ENCODE measurements at places on chromosomes 13 and 19.

DNA sequence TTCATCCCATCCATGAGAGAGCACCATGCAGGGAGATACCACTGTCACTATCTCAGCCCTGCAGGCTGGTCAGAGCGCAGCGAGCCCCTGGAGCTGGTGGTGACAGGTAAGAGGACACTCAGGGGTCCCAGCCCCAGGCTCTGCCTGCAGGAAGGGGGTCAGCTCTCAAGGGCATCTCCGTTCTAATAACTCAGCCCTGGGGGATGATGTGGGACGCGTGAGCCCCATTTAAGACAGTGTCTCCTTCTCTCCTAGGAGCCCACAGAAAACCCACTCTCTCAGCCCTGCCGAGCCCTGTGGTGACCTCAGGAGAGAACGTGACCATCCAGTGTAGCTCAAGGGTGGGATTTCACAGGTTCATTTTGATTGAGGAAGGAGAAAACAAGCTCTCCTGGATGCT, 15.5 kb upstream of the KIR3DL3 start:
- no peaks in the 10 kb centered on the region for H3K36me3 ChIP-seq
- DNase-seq = no peak
- peaks cover 4% of the 10 kb centered on the region for H3K27me3 ChIP-seq
- H3K4me1 ChIP-seq = peaks cover 31% of the 10 kb centered on the region
- peak overlapping the region; percentile 57 for H3K27ac ChIP-seq

- peak overlapping the region; percentile 90 for H3K4me3 ChIP-seq
- peaks cover 20% of the 10 kb centered on the region for H3K4me1 ChIP-seq
- H3K27ac ChIP-seq = peak overlapping the region; percentile 86
- peaks cover 16% of the 10 kb centered on the region for H3K36me3 ChIP-seq
Measured at GRCh38 chr19:40576151-40576584, 505 bp upstream of the SHKBP1 start.

- DNase-seq = no peak
- H3K36me3 ChIP-seq = no peaks in the 10 kb centered on the region
- H3K27ac ChIP-seq = no peak overlapping the region
Measured at GRCh38 chr13:110812869-110813645, 99.6 kb downstream of the ING1 start.

DNA sequence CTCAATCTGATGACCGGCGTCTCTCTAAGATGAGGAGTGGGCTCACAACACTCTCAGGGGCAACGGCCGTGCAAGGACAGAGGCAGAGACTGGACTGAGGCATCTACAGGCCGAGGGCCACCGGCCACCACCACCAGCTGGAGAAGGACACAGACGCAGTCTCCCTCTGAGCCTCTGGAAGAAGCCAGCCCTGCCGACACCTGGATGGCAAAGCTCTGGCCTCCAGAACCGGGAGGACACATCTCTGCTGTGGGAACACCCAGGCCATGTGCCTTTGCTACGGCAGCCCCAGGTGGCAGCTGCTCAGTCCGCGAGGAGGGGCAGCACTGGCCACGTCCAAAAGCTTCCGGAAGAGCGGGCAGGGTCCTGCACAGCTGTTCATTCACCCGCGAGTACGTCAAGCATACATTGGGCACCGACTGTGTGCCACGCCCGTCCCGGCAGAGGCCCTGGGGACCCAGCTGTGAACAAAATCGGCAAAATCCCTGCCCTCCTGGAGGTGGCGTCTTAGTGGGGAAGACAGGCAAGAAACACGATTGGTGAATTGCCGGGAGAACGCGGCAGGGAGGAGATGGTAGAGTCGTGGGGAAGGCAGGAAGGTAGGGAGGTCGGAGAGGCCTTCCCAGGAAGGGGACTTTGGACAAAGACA, 17.1 kb downstream of the C2CD4C start:
- no peak overlapping the region for H3K27ac ChIP-seq
- no peak overlapping the region for H3K4me3 ChIP-seq
- H3K4me1 ChIP-seq = no peaks in the 10 kb centered on the region
- no peak for DNase-seq

- H3K4me3 ChIP-seq = no peak overlapping the region
- no peak for DNase-seq
- no peak overlapping the region for H3K27ac ChIP-seq
- peaks cover 20% of the 10 kb centered on the region for H3K27me3 ChIP-seq
- H3K36me3 ChIP-seq = no peaks in the 10 kb centered on the region
- H3K4me1 ChIP-seq = peaks cover 17% of the 10 kb centered on the region
Measured at GRCh38 chr19:6105444-6105843, 4.9 kb downstream of the RFX2 start.

GRCh38 chr13:114107686-114108081, 24.7 kb downstream of the RASA3 start:
- peaks cover 38% of the 10 kb centered on the region for H3K4me1 ChIP-seq
- no peak overlapping the region for H3K27ac ChIP-seq
- no peak overlapping the region for H3K4me3 ChIP-seq
- H3K27me3 ChIP-seq = no peaks in the 10 kb centered on the region

DNA sequence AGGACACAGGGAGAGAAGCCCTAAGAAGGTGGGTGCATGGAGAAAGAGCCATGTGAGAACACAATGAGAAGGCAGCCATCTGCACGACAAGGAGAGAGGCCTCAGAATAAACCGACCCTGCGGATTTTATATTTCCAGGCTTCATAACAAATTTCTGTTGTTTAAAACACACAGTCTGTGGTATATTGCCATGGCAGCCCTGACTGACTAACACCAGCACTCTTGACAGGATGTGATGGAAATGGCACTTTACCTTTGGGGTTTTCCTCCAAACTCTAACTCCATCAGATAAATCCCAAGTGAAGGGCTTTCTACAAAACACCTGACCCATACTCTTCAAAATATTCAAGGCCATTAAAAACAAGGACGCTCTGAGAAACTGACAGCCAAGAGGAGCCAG, 13.2 kb upstream of the MED4 start:
- no peak overlapping the region for H3K4me3 ChIP-seq
- DNase-seq = no peak
- H3K27me3 ChIP-seq = peaks cover 7% of the 10 kb centered on the region
- peaks cover 4% of the 10 kb centered on the region for H3K4me1 ChIP-seq
- H3K36me3 ChIP-seq = no peaks in the 10 kb centered on the region

DNA sequence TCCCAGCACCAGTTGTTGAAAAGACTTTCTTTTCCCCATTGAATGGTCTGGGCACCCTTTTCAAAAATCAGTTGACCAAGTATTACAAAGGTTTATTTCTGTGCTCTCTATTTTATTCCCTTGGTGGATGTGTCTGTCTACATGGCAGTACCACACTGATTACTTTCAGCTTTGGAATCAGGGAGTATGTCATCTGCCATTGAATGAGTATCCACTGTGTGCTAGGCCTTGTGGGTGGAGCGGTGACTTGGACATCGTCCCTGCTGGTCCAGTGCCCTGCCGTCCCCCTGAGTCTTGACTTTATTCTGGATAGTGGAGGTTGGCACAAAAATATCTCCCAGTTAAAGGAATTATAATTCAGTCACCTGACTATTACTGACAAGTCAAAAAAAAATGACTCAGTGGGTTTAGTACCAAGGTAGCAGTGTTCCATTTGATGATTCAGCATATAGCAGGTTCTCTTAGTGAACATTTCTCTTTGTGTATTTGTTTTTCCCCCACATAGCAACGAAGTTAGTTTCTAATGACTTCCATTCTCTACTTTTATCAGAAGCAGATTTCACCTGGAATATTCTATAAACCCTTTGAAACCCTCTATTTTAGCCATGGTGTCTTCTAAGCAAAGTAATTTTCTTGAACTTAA, 3.9 kb downstream of the UPF3A start:
- peaks cover 35% of the 10 kb centered on the region for H3K4me1 ChIP-seq
- H3K27ac ChIP-seq = no peak overlapping the region
- H3K27me3 ChIP-seq = no peaks in the 10 kb centered on the region
- H3K36me3 ChIP-seq = peaks cover 45% of the 10 kb centered on the region

GRCh38 chr13:56755181-56755935, 385.4 kb upstream of the PRR20A start:
- no peaks in the 10 kb centered on the region for H3K4me1 ChIP-seq
- no peaks in the 10 kb centered on the region for H3K27me3 ChIP-seq
- DNase-seq = no peak
- no peak overlapping the region for H3K4me3 ChIP-seq
- no peaks in the 10 kb centered on the region for H3K36me3 ChIP-seq

- peaks cover 26% of the 10 kb centered on the region for H3K27me3 ChIP-seq
- no peak overlapping the region for H3K4me3 ChIP-seq
- H3K27ac ChIP-seq = no peak overlapping the region
- peaks cover 1% of the 10 kb centered on the region for H3K4me1 ChIP-seq
- no peaks in the 10 kb centered on the region for H3K36me3 ChIP-seq
Measured at GRCh38 chr19:38355728-38356725, 18.3 kb upstream of the PSMD8 start.

- no peaks in the 10 kb centered on the region for H3K4me1 ChIP-seq
- H3K36me3 ChIP-seq = no peaks in the 10 kb centered on the region
- no peak for DNase-seq
Measured at GRCh38 chr13:102240110-102240509, 161.7 kb downstream of the FGF14 start.

- no peaks in the 10 kb centered on the region for H3K27me3 ChIP-seq
Measured at GRCh38 chr19:42121036-42121621, 11.1 kb downstream of the POU2F2 start.

- no peaks in the 10 kb centered on the region for H3K27me3 ChIP-seq
- no peaks in the 10 kb centered on the region for H3K4me1 ChIP-seq
- no peak overlapping the region for H3K27ac ChIP-seq
- no peaks in the 10 kb centered on the region for H3K36me3 ChIP-seq
Measured at GRCh38 chr19:28999724-29000433, 213.1 kb downstream of the UQCRFS1 start.

DNA sequence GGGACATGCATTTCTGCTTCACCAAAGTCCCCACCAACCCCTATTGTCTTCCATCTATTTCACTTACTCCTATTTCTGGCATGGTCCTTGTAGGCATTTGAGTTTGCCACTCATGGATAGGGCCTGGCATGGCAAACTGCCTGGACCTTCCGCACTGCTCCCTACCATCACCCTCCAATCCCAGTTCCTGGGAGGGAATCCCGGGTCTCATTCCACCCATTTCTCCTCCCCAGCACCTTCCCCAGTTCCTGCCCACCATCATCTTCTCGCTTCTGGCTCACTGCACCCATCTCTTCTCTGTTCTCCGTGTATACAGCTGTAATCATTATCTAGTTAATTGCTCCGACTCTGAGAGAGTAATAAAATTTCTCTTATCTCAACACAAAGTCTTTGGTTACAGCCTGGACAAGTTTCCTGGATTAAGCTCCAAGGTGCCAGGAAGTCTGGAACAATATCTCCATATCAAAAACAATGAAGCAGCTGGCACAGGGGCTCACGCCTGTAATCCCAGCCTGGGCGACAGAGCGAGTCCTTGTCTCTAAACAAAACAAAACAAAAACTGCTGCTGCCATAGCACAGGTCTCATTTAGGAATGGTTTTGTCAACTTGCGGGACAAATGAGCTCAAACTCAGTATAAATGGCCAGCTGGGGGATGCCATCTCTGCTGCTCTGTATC, 17.0 kb upstream of the COX7A1 start:
- no peak overlapping the region for H3K4me3 ChIP-seq
- no peaks in the 10 kb centered on the region for H3K36me3 ChIP-seq
- H3K4me1 ChIP-seq = peaks cover 5% of the 10 kb centered on the region
- H3K27me3 ChIP-seq = peaks cover 3% of the 10 kb centered on the region

GRCh38 chr13:114279758-114280355, 1.5 kb upstream of the UPF3A start:
- peaks cover 25% of the 10 kb centered on the region for H3K36me3 ChIP-seq
- DNase-seq = no peak
- peak overlapping the region; percentile 5 for H3K4me3 ChIP-seq
- peak overlapping the region; percentile 95 for H3K27ac ChIP-seq
- no peaks in the 10 kb centered on the region for H3K27me3 ChIP-seq

GRCh38 chr13:42388326-42388725, 116.4 kb downstream of the AKAP11 start:
- no peak for DNase-seq
- H3K4me3 ChIP-seq = no peak overlapping the region
- H3K27me3 ChIP-seq = no peaks in the 10 kb centered on the region
- H3K27ac ChIP-seq = no peak overlapping the region
- H3K4me1 ChIP-seq = peaks cover 52% of the 10 kb centered on the region

- DNase-seq = peak; percentile 38
- H3K27ac ChIP-seq = no peak overlapping the region
- no peaks in the 10 kb centered on the region for H3K36me3 ChIP-seq
- H3K4me3 ChIP-seq = no peak overlapping the region
- H3K4me1 ChIP-seq = peaks cover 5% of the 10 kb centered on the region
Measured at GRCh38 chr19:35260694-35261304, 8.0 kb upstream of the USF2 start.

DNA sequence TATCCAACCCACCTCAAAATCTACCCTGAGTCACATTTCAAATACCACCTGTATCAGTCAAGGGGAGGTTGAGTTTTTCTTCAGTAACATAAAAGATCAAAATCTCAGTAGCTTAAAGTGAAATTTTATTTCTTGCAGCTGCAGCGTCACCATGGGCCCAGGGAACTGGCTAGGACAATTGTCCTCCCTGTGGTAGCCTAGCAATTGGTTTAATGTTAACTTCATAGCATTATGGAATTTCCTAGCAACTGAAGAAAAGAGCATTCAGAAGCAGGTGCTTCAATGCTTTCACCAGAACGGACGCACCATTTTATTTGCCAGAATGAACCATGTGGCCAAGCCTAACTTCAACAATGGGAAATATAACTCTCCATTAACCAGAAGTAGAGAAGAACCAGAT, 359.3 kb upstream of the TSHZ3 start:
- H3K36me3 ChIP-seq = no peaks in the 10 kb centered on the region
- H3K4me3 ChIP-seq = no peak overlapping the region
- DNase-seq = no peak
- no peaks in the 10 kb centered on the region for H3K4me1 ChIP-seq

DNA sequence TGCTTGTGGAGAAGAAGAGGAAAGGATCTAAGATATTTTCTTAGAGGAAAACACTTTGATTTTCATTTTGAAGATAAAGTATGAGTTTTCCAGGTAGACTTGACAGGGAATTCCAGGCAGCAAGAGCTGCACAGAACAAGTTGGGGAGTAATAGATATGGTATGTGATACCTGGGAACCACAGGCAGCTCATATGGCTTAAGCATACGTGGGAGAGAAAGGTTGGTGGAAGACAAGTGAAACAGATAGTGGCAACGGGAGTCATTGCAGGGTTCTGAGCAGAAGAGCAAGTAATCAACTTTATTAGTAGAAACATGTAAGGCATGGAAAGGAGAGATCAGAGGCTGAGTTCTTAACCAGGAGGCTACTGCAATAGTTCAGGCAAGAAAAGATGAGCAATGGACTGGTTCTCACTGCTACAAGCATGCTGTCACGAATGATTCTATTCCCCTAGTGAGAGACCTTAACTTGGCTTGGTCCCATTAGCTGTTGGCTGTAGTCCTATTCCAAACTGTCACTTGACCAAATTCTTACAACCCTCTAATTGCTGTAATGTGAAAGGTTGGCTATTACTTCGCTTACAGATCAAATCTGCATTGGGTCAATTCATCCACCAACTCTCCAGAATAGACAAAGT, 217.9 kb downstream of the VWA8 start:
- H3K4me3 ChIP-seq = no peak overlapping the region
- peaks cover 13% of the 10 kb centered on the region for H3K36me3 ChIP-seq
- no peaks in the 10 kb centered on the region for H3K27me3 ChIP-seq
- no peaks in the 10 kb centered on the region for H3K4me1 ChIP-seq

Data from activated CD8-positive, alpha-beta memory T cell treated with anti-CD3 and anti-CD28 coated beads, Interleukin-2, amount 10 ng/mL, durations not matched to agents 7 days and 5 days (primary cell).